Stimulated activated effector memory CD8-positive, alpha-beta T cell treated with anti-CD3 and anti-CD28 coated beads, Interleukin-12 subunit alpha, Interleukin-12 subunit beta, amount 100 ng/mL, for 72 hours (primary cell): ENCODE measurements at places on chromosomes 1 and 21.

DNA sequence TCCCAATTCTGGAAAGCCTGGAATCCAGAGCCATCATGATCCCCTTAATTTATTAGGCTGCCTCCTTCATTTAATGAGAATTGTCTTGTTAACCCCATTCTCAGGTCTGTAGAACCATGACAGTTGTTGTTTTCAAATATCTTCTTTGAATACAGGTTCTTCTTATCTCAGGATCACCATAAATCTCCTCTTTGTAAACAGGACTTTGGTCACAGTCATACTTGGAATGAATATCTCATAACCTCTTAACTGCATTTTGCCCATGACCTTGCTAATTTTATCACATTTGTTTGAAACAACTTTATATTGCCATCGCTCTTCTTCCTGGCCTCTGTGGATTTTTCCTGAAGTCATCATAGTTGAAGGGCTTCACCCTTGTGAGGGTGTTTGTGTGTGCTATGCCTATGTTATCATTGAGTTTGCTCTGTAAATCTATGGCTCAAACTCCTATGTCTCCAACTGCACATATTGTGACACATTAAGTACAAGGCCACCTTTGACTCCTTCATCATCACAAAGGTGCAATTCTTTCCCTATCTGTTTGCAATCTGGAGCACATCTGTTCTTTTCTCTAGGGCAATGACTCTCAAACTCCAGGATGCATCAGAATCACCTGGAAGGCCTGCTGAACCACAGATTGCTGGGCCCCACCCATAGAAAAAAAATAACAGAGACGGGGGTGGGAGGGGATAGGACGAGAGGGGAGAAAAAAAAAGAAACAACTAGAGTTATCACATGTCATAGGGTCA, 54.2 kb downstream of the FCRL5 start:
- no peak for DNase-seq

DNA sequence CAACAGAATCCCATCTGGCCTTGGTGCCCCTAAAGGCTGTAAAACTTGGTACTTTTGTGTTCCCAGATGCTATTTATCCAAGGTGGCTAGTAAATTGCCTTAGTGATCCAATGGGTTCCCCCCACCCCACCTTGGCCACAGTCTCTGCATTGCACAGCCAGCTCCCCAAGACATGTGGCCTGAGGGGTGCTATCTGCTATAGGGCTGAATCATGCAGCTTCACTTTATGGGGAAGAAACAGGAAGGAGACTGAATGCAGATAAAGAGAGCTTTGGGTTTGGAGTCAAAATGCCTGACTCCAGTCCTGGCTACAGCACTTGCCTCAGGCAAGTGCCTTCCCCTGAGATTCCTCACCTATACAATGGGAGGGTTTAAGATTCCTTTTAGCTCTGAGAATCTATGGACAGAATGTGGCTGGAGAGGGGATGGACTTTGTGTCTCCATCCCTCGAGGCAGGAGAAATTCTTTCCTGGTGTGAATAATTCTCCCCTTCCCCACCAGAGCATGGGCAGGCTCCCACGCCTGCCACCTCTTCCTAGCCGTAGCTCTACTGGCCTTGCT, 6.5 kb downstream of the RHEX start:
- DNase-seq = no peak

DNA sequence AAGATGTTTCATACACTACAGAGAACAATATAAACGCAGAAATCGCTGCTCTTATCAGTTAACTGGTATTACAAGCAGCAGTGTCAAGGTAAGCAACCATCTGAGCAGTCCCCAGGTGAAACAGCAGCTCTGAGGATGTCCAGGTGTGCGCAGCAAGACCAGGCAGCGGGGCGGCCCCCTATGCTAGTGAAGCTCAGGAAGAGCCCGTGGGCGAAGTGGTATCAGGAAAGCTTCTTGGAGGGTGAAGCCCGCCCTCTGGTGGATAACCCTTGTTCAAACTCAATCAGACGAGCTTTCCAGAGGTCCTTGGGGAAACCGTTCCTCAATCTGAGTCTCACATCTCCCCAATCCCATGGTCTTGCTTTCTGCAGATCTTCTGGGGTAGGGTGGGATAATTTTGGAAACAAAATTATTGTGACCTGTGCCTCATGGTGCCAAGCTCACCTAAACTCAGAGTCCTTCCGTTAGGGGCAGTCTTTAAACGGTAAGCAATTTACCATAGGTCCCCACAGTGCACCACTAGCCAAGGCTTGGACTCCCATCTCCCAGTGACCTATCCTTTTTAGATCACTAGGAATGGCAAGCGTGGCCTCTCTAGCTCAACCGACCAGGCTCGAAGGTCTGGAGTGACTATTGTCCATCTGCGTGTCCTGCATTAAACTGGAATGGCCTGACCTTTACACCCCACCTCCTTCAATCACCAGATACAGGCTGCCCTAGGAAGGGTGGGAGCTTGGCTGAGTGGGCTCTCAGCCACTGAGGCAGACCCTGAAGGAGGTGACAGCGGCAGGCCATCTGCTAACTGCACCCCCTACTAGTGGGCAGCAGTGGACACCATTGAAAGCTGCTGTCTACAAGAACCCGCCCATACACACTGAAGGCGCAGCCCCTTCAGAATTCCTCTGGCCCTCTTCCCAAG, 13.6 kb upstream of the FAM110D start:
- peak; percentile 56 for DNase-seq

- no peak for DNase-seq
Observed at GRCh38 chr1:56825436-56825835, 6.2 kb upstream of the FYB2 start.

GRCh38 chr1:17586172-17586964, 46.9 kb downstream of the ARHGEF10L start:
- no peak for DNase-seq

DNA sequence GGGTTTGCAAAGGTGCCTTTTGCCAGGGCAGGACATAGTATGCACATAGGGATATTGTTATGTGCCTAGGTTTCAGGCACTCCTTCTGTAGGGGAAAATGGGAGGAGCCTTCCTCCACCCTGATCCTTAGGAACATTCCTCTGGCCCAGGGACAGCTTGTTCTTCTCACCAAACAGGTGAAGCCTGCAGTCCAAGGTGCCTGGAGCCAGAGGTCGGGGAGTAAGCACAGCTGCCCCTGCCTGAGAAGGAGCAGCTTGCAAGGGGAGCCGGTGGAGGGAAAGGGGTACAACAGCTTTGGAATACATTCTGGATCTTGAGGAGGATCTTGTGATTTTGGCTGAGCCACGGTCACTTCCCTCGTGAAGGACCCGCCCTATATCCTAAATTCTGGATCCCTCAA, 82.4 kb upstream of the CD1D start:
- DNase-seq = no peak

DNA sequence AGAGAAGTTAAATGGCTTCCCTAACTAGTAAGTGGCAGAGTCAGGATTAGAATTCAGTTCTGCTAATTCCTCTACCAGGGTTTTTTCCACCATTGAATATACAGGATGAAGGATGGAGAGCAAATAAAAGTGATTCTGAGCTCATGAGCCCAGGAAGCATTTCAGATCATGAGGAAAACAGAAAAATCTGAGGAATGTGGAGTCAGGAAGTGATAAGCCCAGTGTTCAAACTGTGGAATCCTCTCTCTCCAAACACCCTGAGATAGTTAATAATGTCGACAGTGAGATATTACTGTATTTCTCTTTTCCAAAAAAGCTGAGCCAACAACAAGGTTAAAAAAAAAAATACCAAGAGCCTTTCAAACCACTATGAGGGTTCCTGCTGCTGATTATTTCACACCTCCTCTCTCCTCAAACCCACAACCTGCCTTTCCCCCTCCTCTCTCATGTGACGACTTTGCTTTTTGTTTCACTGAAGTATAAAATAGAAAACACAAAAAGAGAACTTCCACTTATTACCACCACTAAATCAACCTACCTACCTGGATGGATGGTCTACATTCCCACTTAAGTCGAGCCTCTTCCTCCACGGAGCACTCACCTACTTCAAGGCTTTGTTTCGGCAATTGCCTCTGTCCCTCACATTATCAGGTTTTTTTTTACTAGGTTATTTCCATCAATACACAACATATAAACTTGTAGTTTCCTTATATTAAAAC, 8.9 kb downstream of the SLAMF1 start:
- no peak for DNase-seq

GRCh38 chr1:160357286-160358002, 9.4 kb upstream of the NHLH1 start:
- no peak for DNase-seq

- DNase-seq = no peak
Observed at GRCh38 chr1:226185141-226186036, 1.2 kb downstream of the ACBD3 start.

DNA sequence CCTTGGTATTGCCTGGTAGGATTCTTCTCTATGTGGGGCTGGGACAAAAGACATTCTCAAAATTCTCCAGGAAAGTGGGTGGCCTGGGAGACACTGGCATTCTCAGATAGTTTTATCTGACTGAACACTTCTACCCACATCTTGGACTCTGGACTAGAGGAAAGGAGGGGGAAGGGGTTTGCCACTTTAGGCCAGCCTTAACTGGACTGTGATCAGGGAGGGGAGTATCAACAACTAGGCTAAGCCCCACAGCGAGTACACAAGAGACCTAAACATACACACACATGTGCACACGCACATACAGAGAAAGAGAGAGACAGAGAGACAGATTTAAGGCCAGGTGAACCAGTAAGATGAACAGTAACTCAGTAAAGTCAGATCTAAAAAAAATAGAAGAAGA, 1.2 kb upstream of the SEMA6C start:
- no peak for DNase-seq

DNA sequence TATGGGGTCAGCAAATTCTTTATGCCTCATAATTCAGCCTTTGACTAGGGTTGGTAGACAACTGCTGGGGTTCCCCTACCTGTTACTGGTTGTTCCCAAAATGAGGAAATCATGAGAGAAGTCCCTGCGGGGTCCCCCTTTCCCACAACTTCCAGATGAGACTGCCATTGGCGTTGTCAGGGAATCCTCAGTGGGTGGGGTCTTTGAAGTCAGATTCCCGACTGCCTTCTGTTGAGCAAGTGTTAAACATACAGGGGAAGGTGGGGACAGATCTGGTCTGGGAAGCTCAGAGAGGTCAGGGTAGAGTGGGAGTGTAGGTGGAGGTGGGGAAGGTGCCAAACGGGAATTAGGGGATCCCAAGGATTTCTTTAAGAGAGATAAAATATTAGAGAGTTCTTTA, 14.7 kb downstream of the HSD3B2 start:
- no peak for DNase-seq

DNA sequence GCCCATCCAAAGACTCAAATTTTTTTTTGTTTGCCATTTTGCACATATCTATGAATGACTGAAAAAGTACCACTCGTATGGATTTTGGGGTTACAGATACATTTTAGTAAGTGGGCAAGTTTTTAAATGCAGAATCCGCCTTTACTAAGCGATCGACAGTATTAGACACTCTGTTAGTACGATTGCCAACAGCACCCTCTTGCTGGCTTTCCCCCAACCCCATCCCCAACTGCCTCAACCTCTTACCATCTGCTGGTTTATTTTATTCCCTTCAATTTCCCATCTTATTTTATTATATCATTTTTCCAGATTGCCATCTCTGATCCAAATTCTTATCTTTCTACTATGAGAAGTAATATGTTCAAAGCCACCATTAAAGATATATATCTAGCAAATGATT, 244.8 kb downstream of the LRRIQ3 start:
- no peak for DNase-seq

DNA sequence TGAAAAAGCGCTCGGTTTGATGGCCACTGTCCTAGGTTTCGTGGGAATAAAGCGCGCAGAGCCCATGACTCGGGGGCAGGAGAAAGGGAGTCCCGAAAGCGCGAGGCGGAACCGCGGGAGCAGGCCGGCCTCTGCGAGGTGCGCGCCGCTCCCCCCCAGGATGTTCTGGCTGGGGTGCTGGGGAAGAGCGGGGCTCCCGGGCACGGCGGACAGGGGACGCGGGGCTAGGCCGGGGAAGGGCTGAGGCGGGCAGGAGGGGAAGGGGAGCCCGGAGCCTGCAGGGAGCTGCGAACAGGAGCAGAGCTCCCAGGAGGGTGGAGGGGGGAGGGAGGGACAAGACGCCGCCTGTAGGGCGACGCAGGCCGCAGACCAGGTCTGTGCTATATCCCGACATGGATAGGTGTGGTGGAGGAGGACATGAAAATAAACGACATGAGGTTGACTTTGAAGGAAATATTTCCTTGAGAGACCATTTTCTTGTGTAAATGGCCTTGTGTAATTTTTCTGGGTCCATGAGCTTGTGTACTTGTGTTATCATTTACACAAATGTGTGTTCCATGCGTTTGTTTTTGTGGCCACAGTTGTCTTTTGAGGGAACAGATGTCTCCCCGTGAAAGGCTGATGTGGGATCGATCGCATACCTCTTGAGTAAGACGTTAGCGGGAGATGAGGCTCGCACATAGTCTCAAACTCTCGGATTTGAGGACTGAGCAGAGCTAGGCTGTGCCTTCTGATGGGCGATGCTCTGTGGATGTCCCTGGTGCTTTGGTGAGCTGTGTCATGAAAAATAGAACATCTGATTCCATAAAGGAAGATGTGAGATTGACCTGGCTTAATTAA, 1.3 kb downstream of the PCNT start:
- DNase-seq = peak; percentile 27

DNA sequence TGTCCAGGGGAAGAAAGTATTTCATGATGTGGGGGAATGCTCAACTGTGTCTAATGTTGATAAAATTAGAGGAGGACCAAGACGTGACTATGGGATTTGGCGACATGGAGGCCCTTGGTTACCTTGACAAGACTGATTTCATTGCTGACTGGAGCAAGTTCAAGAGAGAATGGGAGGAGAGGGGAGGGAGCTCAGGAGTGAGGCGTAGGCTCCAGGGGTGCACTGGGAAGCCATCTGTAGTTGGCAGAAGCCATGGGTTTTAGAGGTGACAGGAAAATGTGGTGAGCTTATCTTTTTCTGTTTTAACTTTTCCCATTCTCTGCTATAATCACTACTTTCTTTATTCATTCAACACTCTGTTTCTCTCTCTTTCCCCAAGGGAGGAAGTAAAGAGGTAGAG, 15.8 kb downstream of the UBE4B start:
- no peak for DNase-seq

DNA sequence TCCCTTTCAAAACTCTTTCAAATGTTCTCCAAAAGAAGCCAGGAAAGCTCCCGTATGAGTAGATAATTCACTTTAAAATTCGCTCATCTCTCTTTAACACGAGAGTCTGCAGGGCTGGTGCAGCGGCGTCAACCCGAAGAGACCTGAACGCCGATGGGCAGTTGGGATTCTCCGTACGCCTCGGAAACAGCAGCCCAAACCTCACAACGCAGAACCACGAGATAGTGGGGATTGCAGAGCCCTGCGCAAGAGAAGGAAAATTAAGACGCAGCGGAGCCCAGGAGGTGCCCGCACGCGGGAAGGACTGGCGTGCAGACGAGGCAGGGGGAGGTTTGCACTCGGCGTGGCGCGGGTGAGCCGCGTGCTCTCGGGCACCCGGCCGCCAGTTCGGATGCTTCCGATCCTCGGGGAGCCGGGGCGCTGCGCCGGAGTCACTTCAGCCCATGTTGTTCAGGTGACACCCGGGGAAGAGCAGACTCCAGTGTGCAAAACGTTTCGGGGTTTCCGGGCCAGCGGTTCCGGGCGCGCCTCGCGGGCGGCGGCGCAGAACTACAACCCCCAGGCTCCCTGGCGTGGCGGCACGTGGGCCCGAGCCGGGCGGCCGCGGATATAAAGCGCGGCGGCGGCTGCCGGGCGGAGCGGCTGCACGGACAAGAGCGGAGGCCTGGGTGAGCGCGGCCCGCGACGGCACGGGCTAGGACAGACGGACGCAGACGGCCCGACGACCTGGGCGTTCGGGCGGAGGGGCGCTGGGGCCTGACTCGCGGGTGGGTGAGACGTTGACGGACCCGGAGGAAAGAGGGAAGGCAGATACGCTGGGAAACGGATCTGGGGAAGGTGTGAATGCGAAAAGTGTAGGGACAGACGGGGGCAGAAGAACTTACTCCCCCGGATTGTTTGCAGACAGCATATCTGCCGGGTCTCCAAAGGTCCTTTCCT, at the start of gene NPL:
Gene NPL, plus strand, starts transcription at position 636 of the 939 bp plus-strand sequence. CDS start 4,599 bp downstream, outside the sequence.
- peak; percentile 75 for DNase-seq

GRCh38 chr1:211833174-211833820, 2.7 kb upstream of the LPGAT1 start:
- DNase-seq = no peak
